ENCODE measurements at places on chromosomes 2 and 18. TPM values are rescaled to one million over a fixed set of nuclear protein-coding genes. Genes with fewer than 3 reads are reported as not detected.

The FLACC1 gene
- 0.59 TPM for polyA plus RNA-seq

The GPR45 gene
- polyA plus RNA-seq: not detected

The HNMT gene
- polyA plus RNA-seq: 16.4 TPM

The EFEMP1 gene
- 5.9 TPM for polyA plus RNA-seq

The ASAP2 gene
- 5.3 TPM for polyA plus RNA-seq

The DCAF17 gene
- 2.5 TPM for polyA plus RNA-seq

The HK2 gene
- 11.8 TPM for polyA plus RNA-seq

The C2orf81 gene
- polyA plus RNA-seq: 0.92 TPM

The MCEE gene
- polyA plus RNA-seq: 41.2 TPM

The TEKT4 gene
- 0.10 TPM for polyA plus RNA-seq

The B3GNT2 gene
- 13.5 TPM for polyA plus RNA-seq

The COLEC12 gene
- polyA plus RNA-seq: 0.75 TPM

The TUBB8B gene
- polyA plus RNA-seq: 0.82 TPM

The RAMP1 gene
- polyA plus RNA-seq: 7.5 TPM

The TSGA10 gene
- polyA plus RNA-seq: 3.2 TPM

The ACMSD gene
- not detected for polyA plus RNA-seq

The ANKRD62 gene
- 0.45 TPM for polyA plus RNA-seq
